Stimulated activated CD4-positive, alpha-beta T cell treated with anti-CD3 and anti-CD28 coated beads, Interleukin-1b, Interleukin-23, amount 100 ng/mL, for 1 hour (primary cell): ENCODE measurements at places on chromosomes 1 and 21.

- no peak for DNase-seq
Observed at GRCh38 chr1:53011175-53011574, 50.8 kb upstream of the PODN start.

DNA sequence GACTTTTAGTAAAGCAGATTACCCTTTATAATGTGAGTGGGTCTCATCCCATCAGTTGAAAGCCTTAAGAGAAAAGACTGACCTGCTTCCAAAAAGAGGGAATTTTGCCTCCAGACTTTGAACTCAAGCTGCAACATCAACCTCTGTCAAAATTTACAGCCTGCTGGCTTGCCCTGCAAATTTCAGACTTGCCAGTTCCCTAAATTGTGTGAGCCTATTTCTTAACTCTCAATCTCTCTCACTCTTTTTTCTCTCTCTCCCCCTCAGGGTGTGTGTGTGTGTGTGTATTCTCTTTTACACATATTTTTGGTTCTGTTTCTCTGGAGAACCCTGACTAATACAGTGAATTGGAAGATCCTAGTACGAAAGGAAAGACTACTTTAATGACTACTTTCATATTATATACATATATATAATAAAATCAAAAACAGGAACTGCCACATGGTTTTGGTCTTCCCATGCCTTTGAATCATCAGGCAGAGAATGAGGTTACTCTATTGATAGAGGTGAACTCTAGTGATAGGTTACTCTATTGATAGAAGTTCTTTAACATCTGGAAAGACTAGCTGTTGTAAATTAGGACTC is 6.4 kb downstream of the OR2C3 start:
- no peak for DNase-seq

- no peak for DNase-seq
Observed at GRCh38 chr1:95532335-95532734, 298.3 kb downstream of the RWDD3 start.

GRCh38 chr1:158732524-158732923 is 12.0 kb upstream of the OR6K3 start:
- no peak for DNase-seq

GRCh38 chr1:72435025-72435424 is 152.7 kb upstream of the NEGR1 start:
- DNase-seq: no peak

- DNase-seq: no peak
Observed at GRCh38 chr1:236052232-236052993, 12.5 kb downstream of the NID1 start.

DNA sequence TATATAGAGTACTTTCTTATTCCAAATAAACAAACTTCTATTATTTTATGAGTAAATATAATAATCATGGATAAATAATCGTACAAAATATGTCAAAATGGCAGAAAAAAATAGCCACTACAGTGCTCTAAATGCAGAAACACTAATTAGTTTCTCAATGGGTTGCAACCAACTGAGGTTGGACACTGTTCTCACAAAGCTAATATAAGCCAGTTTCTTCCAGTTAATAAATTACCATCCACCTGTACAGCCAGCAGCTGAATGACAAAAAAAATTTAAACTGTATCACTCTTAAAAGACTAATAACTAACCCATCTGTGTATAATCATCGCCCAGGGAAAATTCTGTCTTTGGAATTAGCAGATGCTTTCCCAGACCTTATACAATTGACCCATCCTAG is 36.9 kb downstream of the GDAP2 start:
- no peak for DNase-seq

DNA sequence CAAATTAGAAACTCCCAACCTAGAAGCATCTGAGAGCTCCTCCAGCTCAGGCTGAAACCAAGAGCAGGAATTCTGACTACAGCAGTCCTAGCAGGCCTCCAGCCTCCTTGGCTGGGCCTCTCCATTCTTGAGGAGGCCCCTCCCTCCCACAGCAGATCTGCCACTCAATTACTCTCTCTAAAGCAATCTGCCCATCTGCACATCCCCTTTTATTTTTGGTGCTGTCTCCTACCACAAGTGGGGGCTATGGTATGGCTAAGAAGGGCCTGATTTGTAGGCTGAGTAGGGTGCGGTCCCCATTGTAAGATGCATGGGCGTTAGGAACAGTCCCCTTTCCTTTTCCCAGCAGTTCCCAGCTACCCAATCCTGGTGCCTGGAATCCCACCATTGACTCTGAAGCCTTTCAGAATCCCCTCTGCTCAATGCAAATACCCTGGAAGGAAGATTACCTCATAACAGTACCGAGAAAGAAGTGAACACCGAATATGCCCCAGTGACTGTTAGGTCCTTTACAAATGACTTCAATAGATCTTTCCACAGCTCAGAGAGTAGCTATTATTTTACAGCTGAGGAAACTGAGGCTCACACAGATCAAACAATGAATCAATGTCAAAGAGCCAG is 11.6 kb upstream of the TTC39A start:
- no peak for DNase-seq

GRCh38 chr1:31943546-31944184 is 5.5 kb upstream of the PTP4A2 start:
- DNase-seq: no peak

GRCh38 chr1:210340841-210341240 is 12.1 kb downstream of the HHAT start:
- DNase-seq: no peak

GRCh38 chr21:14548779-14549178 is 2.7 kb upstream of the SAMSN1 start:
- no peak for DNase-seq

DNA sequence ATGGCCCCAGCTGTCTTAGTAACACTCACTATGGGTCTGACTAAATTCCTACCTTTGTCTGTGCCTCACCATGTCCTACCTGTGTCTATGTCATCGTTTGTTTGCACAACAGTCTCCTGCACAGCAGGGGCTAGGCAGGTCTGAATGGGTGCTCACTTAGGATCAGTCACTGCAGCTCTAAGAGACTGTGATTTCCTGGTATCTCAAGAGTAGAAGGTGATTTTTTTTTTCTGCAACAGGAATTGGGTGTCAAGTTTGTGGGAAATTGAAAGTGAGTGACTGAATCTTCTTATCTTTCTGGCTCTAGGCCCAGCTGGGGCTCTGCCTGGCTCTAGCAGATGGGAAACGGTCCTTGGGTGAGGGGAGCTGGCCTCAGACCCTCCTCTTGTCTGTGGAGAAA is 46.4 kb upstream of the TRABD2B start:
- no peak for DNase-seq

DNA sequence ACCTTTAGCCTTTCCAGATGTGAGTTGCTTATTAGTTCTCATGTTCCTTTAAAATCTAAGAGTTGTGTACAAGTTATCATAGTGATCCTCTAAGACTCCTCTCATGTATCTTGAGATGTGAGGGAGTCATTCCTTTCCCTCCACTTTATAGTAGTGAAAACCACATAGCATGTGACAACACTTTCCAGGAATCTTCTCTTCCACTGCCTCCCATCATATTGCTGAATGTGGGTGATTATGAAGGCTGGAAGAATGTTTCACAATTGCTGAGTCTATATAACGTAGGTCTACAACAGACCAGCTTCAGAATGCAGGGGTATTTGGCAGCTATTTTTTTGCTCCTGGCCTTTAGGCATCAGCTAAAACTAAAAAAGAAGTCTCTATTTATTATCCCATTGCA is 44.7 kb upstream of the LRRC7 start:
- no peak for DNase-seq

- no peak for DNase-seq
Observed at GRCh38 chr1:180540697-180541594, 17.8 kb upstream of the OVAAL start.

DNA sequence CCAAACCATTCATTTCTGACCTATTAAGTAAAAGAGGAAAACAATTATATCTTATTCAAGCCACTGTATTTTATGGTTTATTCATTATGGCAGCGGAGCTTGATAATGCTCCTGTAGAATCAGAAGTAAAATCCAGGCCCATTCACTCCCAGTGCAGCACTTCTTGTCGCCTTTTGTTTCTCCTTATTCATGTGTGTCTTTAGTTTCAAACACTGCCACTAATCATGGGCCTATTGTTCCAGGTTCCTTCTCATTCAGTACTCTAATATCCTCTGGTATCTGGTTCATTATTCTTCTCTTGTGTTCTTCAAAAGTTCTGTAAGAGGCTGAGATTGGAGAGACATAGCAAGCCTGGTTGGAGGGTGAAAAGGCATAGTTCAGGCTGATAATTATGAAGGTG is 218.3 kb downstream of the LRRIQ3 start:
- no peak for DNase-seq

DNA sequence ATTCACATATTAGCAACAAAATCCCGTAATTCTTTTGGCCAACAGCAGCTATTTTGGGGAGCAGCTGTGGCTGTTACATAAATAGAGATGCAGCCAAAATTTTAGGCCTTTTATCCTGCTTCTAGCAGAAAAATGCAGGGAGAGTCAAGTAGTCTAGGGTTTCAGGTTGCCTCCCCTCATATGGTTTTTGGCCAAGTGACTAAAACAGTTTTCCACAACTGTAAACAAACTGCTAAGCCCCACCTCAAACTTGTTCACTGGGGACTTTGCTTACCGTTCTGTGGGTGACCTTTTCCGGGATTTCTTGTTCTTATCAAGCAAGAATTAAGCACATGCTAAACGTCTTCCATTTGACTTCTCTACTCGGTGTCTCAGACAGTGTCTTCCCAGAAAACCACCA is 133.4 kb downstream of the EDEM3 start:
- no peak for DNase-seq

GRCh38 chr1:163872067-163872466 is 550.3 kb downstream of the NUF2 start:
- no peak for DNase-seq

DNA sequence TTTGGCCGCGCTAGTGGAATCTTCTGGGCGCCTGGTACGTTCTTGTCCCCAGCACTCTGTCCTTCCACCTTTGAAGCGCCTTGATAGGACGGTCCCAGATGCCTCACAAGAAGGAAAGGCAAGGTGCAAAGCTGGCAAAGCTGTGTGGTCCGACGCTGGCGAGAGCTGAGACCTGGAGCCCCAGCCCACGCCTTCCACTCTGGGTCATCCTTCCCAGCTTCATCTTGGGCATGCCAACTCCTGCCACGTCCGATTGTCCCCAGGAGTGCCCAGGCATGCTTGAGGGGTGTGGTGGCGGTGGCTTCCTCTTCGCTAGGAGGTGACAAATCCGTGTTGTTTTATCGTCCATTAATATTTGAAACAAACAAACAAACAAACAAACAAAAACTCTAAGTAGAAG is 123.9 kb upstream of the DPYD start:
- no peak for DNase-seq

- DNase-seq: no peak
Observed at GRCh38 chr1:57175506-57175905, 209.7 kb upstream of the C8B start.

DNA sequence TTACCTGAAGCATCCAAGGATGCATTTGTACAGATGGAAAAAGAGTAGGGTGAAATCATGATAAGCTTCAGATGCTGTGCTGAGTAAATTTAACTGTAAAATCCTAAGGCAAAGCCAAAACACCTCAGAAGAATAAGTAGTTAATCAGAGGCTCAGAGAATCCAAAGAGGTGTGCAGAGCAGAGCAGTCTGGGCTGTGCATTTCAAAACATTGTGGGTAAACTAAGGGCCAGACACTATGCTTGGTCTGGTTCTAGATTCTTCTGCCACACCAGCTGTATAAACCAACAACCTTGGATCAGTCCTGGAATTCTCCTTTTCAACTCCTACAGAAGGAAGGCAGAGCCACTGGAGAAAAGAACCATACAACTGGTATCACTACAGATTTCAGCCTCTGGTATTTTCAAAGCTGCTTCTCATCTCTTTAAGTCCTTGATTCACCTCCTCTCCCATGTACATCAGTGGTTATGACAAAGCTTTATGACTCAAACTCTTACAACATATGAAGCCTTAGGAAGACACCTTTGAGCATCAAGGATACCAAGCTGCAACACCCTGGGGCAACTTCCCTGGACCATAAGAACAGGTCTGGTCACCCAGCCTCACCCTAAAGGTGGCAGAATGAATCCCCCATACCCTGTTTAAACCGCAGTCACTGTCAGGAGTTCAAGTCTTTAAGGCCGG is 11.6 kb upstream of the HIPK1 start:
- DNase-seq: no peak
